ENCODE measurements at places on chromosomes 11 and 22.

GRCh38 chr22:35212996-35213395 lies 44.3 kb upstream of the HMGXB4 start:
- DNase-seq: no peak

DNA sequence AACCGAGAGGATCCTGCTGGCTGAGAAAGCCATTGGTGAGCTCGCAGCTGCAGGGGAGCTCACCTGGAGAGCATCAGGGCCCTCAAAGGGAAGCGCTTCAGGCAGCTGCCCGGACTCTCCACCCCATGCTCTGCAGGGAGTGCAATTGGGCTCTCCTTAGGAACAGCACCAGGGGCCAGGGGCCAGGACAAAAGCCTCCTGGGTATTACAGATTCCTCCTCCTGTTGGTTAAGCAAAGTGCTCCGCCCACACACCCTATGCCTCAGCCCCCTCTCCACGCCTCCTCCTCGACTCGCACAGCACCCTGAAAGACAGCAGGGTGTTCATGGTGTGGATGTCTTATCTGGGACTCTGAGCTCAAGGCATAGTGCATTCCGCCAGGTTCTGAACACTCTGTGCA lies 139.9 kb downstream of the SHANK2 start:
- no peak for DNase-seq

- DNase-seq: peak; percentile 85
These were observed 6.4 kb downstream of the BIRC3 start for GRCh38 chr11:102323542-102324251.

DNA sequence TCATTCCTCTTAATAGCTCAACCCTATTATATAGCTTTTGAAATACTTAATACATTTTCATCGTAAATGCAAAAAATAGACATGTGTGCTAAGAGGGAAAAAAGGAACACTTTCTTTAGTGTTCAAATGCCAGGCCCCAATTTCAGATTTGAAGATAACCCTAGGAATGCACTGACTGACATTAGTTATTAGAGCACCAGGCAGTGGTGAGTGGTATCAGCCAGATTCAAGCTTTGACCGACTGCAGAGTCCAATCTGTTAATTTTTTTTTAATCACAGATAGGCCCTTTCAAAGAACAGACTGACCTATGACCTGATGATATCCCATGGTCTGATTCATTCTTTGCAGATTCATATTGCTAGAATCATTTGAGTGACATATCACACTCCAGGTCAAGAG lies 874.2 kb upstream of the CHORDC1 start:
- DNase-seq: no peak

DNA sequence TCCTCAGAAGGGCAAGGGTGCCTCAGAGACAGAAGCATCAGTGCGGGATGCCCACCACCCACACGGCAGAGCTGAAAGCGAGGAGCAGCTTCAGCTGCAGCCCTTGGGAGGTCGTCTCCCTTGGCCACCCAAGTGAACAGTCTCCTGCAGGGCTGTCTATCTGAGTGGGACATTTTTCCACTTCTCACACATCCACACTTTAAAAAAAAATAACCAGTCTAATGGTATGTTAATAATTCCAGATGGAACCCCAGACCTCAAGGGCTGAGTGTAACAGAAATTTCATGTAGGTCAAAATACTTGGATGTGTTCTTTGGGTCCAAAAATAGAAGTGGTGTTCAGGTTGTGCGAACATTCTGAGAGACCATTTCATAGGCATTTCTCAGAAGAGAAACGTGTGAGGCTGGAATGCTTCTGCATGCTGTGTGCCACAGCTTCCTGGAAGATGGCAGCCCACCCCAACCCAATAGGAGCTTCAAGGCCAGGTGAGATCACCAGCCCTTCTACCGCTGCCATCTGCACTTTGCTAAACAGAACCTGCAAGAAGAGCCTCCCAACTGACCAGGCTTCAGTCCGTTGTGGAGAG lies 623.2 kb downstream of the OPCML start:
- no peak for DNase-seq

DNA sequence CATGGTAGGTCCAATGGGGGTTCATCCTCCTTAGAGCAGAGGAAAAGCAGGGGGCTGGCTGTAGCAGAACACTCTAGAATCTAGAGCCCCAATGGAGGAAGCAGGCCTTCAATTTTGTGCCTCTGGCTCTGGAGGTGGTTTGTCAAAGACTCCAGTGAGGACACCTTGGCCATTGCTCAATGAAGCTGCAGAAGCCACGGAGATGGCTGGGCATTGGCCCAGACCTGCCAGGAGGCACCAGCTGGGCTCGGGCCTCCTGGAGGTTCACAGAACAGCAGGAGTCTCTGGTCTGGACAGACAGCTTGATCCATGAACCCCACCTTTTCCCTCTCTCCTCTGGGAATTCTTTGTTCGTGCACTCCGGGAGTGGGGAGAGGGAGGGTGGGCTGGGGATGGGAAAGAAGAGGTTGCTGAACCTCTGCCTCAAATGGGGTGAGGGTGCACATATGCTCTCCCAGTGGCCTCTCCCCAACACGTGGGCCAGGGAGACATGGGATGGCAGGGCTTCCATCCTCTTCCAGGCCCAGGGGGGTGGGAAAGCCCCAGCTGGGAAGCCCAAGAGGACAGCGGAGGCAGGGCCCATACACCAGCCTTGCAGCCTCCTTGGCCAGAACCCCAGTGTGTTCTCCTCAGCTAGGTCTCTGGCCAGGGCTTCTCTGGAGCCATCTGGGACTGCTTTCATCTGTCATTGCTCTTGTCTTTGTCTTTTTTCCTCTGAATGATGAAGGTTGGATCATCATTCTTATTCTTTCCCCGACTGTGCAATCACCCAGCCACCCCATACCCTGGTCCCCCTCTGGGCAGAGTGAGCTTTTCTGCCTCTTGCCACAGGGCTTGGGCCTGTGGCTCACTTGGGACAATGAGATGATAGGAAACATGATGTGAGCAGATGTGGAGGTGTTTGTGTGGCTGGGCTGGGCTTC lies 1019.4 kb downstream of the BRD1 start:
- DNase-seq: no peak

DNA sequence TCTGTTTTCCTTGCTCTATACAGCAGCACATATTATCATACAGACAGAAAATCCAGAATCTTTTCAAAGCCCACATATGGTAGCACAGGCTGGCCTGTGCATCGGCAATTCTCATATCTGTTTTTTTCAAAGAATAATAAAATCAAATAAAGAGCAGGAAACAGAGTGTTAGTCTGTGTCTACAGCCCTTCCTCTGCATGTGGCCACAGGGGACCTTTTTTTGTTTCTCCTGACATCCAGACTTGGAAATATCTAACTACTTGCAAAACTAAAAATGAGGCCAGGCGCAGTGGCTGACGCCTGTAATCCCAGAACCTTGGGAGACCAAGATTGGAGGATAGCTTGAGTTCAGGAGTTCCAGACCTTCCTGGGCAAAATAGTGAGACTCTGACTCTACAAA lies 20.3 kb downstream of the LAYN start:
- no peak for DNase-seq

GRCh38 chr11:61083601-61084147 lies 18.6 kb upstream of the CD5 start:
- no peak for DNase-seq

DNA sequence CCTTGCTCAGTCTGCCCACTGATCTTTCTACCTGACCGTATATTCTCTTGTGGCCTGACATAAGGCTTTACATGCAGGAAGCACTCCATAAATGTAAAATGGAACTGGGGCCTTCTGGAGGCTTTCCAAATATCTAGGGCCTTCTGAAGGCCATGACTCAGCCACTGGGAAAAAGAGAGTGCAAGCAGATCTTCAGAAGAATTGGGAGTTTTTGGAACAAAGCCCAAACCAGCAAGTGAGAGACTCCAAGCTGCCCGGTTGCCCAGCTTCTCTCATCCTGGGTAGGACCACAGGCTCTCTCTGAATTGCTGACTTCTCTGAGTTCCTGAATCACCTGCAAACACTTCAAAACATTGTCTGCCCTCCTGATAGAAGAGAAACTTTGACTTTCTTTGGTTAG lies 107.9 kb upstream of the BMAL1 start:
- peak; percentile 93 for DNase-seq

- DNase-seq: no peak
These were observed 88.2 kb downstream of the FCHSD2 start for GRCh38 chr11:73053964-73054363.

GRCh38 chr22:41177622-41178424 lies 27.3 kb upstream of the L3MBTL2 start:
- DNase-seq: no peak

DNA sequence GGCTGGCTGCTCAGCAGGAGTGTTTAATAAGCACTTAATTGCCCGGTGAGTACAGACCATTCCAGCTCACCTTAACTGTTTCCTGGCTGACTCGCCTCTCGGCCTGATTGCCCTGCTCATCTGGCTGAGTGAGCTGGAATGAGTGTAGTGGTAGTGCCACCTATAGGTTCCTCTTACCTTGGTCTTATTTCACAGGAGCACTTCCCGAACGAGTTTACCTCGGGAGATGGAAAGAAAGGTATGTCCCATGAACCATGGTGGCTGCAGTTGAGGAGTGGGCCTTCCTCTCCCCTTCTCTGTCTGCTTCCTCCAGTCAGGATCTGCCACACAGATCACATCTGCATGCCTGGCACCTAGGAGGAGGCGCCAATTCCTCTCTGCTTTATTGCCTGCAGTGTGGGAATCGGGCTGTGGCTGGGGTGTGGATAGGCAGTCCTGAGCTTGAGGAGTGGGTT lies 26.7 kb downstream of the UPB1 start:
- DNase-seq: peak; percentile 58

DNA sequence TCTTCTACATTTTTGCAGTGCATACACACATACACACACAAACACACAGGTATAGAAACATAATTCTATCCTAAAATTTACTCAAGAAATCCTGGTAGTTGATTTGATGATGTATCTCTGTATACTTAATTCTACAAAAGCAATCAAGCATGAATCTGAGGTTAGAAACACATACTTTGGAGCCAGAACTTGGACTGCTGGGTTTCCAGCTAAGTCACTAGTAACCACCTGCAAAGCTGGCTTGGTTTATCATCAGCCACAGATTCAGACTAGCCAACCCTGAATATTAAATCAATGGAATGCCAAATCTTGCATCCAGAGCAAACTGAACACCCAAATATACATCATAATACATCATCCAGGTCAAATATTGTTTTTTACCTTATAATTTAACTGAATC lies 24.8 kb upstream of the POU2AF2 start:
- no peak for DNase-seq

DNA sequence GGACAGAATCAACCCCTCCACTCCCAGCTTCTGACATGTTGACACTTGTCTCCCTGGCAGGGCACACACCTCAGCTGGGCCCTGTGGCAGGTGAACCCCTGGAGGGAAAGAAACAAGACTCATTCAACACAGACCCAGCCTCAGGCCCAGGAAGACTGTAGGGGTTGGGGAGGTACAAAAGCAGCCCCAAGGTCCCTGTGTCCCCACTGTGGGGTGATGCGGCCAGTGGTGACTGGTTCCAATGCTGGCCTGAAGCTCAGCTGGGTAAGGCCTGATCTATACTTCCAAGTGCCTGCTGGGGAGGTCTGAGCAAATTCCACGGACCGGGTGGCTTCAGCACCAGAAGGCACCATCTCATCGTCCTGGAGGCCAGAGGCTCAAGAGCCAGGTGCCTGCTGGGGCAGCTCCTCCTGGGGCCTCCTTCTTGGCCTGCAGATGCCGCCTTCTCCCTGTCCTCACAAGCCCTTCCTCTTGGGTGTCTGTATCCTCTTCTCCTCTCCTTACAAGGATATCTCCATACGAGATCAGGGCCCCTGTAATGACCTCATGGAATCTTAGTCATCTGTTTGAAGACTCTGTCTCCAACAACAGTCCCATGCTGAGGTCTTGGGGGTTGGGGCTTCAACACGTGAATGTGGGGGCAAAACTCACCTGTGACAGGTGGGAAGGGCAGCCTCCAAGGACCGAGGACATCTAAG lies 1492.1 kb downstream of the BRD1 start:
- no peak for DNase-seq

DNA sequence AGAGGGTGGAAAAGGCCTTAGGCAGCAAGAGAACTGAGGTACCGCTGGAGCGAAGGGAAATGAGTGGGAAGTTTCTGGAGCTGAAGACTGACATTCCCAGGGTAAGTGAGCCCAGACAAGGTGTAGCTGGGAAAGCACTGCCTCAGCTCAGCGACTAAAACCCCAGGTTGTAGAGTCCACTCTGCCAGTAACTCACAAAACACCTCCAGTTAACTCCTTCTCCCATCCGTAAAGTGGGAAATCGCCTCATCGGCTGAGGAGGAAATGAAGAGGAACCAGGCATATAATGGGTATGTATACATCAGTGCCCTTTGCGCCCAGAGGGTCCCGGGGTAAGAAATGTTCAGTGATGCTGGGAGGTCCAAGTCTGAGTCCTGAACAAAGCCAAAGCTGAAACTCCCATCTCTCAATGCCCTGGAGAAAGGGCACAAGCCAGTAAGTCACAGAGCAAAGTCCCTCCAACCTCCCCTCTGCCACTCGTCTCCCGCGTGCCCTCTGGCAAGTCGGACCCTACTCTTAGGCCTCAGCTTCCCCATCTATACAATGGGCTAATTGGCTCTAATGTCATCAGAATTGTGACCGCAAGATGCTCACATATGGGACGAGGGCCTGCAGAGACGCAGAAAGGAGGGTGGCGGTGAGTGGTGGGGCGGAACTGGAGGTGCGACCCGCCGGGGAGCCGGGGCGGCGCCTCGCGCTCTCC lies 588 bp downstream of the VPS37C start:
- DNase-seq: no peak

DNA sequence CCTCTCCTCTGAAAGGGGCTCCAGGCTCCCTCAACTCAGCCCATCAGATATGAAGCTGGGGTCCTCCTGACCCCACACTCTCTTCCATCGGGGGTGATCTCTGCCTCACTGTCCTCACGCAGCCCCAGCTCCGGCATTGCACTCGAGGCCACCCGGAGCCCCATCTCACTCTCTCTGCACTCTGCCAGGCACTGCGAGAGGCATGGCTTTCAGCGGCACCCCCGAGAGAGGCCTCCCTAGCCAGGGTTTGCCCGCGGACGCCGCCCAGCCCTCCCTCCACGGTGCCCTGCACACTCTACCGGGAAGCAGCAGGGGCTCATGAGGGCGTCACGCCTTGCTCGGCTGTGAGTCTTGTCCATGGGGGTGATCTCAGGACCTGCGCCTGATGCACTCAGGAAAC lies 436.2 kb downstream of the BRD1 start:
- DNase-seq: no peak

DNA sequence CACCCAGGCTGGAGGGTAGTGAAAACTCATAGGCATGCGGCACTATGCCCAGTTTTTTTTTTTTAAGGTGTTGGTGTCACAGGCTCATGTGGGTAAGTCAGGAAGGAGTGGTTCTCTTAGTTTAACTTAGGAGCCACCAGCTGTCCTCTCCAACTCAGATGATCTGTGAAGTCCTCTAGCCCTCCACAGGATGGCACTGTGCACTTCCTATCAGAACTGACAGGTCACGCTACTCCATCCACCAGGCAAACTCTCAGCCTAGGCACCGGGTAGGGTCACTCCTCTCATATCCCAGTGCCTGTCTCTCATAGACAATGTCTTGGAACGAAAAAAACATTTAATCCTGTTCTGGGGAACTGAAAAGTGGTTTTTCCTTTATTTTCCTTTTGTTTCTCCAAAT lies 16.5 kb downstream of the NAP1L4 start:
- no peak for DNase-seq

DNA sequence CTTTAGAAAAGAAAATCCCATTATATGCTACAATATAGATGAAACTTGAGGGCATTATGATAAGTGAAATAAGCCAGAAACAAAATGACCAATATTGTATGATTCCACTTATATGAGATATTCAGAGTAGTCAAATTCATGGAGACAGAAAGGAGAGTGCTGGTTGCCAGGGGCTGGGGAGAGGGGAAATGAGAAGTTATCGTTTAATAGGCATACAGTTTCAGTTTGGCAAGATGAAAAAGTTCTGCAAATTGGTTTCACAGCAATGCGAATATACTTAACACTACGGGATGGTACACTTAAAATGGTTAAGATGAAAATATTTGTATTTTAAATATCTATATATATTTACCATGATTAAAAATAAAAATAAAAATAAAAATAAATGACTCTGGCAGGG lies 31.1 kb upstream of the RDX start:
- no peak for DNase-seq
